Uterus (tissue), 4 donors: ENCODE measurements at places on chromosomes 13 and 19.

DNA sequence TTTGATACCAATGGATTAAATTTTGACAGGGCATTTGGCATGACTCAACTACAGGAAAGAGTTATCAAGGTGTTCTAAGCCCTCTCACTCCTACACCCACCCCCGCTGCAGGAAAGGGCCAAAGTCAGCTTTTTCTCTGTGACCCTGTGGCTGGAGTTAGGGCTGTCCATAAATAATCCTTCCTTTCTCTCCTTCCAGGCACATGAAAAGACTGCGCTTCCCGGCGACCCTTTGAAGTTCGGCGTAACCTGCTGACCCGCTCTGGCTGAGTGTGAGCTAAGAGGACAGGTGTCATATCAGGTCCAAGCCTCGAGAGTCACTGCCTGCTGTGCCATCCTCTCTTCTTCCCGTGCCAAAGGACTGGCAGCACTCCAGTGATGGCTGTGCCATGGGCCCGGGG lies 25.6 kb downstream of the ZNF114 start:
- no peak overlapping the region for H3K4me3 ChIP-seq
- H3K27me3 ChIP-seq = no peaks in the 10 kb centered on the region
- DNase-seq = no peak
- H3K27ac ChIP-seq = no peak overlapping the region

DNA sequence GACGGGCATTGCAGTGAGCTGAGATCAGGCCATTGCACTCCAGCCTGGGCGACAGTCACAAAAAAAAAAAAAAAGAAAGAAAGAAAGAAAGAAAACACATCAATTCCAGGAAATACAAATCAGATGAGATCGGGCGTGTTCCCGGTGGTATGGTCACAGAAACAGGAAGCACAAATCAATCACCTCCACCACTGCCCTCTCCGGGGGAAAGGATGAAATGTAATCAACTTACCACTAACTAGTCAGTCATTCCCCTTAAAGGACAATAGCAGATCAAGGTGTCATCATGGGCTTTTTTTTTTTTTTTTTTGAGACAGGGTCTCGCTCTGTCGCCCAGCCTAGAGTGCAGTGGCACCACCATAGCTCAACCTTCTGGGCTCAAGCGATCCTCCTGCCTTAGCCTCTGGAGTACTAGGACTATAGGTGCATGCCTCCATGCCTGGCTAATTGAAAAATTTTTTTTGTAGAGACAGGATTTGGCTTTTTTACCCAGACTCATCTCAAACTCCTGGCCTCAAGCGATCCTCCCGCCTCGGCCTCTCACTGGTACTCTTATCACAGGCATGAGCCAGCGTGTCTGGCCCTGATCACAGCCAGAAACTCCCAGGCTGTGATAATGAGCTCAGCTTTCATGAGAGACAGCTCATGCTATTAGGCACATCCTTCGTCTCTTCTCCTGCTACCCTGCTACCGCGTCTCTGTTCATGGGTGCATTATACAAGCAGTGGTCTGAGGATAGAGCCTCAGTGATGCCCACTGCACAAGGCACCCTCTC lies 6.8 kb upstream of the DPRX start:
- no peak for DNase-seq
- H3K4me3 ChIP-seq = no peak overlapping the region
- H3K4me1 ChIP-seq = no peaks in the 10 kb centered on the region
- H3K27ac ChIP-seq = no peak overlapping the region
- no peaks in the 10 kb centered on the region for H3K27me3 ChIP-seq

DNA sequence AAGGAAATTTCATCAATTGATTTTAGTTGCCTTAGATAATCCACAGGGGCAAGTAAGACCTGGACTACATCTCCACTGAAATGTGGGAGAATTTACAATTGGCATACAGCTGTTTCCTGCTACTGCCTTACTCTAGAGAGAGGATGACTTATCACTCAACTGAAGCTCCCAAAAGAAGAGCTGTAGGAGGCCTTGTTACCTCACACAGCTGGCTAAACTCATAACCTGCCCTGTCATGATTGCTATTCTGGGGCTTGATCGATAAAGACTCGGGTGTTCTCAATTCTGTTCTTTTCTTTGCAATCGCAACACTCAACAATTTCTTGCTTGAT lies 1396.4 kb downstream of the EFNB2 start:
- H3K4me1 ChIP-seq = no peaks in the 10 kb centered on the region
- no peak overlapping the region for H3K27ac ChIP-seq
- no peaks in the 10 kb centered on the region for H3K27me3 ChIP-seq
- no peak for DNase-seq

- H3K4me1 ChIP-seq = no peaks in the 10 kb centered on the region
- H3K27me3 ChIP-seq = no peaks in the 10 kb centered on the region
- no peak overlapping the region for H3K4me3 ChIP-seq
- no peaks in the 10 kb centered on the region for H3K36me3 ChIP-seq
- DNase-seq = no peak
Measured at GRCh38 chr13:49329831-49330545, 82.3 kb downstream of the CDADC1 start.

DNA sequence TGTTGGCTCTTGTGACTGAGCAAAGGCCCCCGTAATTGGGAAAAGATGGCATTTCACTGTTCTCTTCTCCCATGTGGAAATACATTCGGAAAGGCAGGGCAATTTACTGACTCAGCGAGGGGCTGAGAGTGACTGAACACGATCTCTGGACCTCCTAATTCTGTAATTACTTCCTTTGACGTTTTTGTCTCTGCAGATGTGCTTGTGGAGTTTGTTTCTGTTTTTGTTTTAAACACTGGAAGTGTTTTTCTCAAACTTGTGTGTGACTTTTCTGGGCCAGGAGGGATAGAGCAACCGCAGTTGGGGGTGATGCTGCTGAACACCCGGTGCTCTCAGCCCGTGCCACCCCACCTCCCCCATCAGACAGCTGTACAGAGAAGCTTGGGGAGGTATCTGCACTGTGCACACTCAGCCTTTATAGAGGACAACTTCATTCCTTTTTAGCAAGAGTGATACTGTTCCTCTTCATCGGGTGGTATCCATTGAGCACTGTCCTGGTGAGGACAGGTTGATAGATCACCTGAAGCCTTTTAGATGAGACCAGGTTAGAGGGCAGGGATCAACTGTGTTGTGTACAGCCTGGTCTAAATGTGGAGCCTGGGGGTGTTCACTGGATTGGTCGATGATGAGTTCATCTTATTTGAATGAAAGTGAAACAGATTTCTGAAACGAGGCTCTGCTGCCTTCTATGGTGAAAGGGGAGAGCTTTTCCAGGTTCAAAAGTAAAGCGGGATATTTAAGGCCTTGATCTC lies 117.4 kb downstream of the ESD start:
- H3K36me3 ChIP-seq = no peaks in the 10 kb centered on the region
- H3K4me3 ChIP-seq = peak overlapping the region; percentile 30
- H3K4me1 ChIP-seq = no peaks in the 10 kb centered on the region

DNA sequence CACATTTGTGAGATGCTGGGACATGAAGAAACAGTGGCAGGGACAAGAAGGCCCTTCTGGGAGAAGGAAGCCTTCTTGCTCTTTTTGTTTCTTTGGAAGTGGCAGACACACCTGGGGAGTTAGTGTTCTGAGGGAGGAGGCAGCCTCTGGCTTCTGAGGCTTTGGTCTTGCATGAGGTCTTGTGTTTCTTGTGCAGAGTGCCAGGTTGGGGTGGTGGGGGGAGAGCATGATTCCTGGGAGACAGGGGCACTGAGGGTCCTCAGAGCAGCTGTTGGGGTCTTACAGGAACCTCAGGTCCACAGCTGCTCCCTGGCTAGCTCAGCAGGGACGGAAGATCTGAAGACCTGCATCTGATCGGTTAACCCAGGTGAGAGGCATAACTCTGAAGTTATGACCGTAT lies 167.5 kb upstream of the ZNF536 start:
- H3K36me3 ChIP-seq = no peaks in the 10 kb centered on the region
- H3K4me1 ChIP-seq = no peaks in the 10 kb centered on the region
- no peaks in the 10 kb centered on the region for H3K27me3 ChIP-seq
- DNase-seq = no peak
- no peak overlapping the region for H3K27ac ChIP-seq
- H3K4me3 ChIP-seq = no peak overlapping the region

DNA sequence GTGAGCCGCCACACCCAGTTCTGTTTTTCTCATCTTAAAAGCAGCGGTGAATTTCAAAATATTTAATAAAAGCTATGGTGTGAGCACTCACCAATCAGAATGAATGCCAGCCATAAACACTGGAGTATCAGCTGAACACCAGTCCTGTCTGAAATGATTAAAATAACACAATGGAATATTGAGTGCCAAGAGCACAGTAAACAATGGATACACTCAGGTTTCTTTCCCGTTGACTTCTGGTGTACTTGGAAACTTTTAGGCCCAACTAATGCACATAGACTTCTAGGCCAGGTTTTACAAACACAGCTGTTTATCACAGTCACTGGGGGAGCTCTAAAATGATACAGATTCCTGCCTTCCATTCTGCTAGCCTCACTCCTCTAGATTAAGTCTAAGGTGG lies 68.3 kb downstream of the SLC6A16 start:
- no peaks in the 10 kb centered on the region for H3K4me1 ChIP-seq
- DNase-seq = no peak
- H3K27ac ChIP-seq = no peak overlapping the region
- no peaks in the 10 kb centered on the region for H3K36me3 ChIP-seq

DNA sequence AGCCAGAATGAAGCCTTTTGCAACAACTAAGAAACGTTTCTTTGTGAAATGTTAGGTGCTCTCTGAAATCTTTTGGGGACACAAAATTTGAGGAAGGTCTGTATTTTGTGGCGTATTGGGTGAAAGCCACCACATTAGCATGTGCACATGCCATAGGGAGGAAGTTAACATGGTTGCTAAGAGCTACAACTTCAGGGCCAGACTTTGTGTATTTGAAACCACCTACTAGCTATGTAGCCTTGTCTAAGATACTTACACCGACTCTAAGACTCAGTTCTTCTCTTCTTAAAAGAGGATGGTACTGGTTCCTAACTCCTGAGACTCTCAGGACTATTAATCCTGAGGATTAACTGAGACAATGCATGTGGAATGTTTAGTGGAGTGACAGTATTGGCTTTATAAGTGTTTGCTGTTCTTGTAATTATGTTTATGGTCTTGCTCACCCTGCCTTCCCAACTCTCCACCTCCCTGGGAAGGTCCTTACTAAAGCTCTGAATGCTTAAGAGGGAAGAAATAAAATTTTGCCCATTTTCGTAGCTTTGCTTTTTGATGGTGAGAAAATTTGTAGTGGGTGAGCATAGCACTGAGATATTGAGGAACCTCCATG lies 15.5 kb downstream of the SERP2 start:
- H3K4me1 ChIP-seq = no peaks in the 10 kb centered on the region
- H3K27ac ChIP-seq = no peak overlapping the region
- H3K27me3 ChIP-seq = no peaks in the 10 kb centered on the region
- DNase-seq = no peak

- no peak for DNase-seq
- H3K27me3 ChIP-seq = no peaks in the 10 kb centered on the region
- no peak overlapping the region for H3K4me3 ChIP-seq
- H3K36me3 ChIP-seq = no peaks in the 10 kb centered on the region
- no peak overlapping the region for H3K27ac ChIP-seq
Measured at GRCh38 chr13:23794267-23795161, 94.7 kb downstream of the MIPEP start.

DNA sequence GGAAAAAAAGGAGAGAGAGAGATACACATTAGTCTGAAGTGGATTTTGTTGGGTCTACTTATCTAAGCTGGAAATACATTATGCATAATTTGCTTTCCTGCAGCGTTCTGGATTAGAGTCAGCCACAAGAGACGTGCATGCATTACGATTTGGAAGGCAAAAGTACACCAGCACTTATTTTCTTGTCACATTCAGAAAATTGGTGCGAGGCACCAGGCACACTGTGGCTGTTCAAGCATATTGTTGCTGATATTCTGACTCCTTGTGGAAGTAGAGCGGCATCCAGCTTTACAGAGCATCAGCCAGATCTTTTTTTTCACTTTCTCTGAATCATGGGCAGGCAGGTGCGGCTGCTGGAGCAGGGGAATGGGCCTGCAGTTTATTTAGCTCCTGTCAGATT lies 905.6 kb upstream of the SPRY2 start:
- H3K36me3 ChIP-seq = no peaks in the 10 kb centered on the region
- no peaks in the 10 kb centered on the region for H3K27me3 ChIP-seq
- no peak for DNase-seq

DNA sequence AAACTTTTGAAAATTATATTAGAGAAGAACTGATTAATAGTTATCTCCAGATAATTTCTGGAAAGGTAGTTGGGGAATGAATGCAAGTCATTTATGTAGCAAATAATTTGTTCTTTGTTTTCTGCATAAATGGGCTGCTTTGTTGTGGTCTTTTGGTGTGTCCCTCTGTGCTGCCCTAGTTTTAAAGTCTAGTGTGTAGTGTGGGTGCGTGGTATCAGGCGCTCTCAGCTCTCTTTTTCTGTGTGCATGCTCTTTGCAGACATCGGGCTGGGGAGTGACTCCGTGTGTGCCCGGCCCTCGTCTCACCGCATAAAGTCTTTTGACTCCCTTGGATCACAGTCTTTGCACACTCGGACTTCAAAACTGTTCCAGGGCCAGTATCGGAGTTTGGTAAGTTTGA lies 94.5 kb downstream of the ARHGEF7 start:
- no peak overlapping the region for H3K4me3 ChIP-seq
- no peaks in the 10 kb centered on the region for H3K36me3 ChIP-seq
- DNase-seq = no peak
- no peak overlapping the region for H3K27ac ChIP-seq
- peaks cover 2% of the 10 kb centered on the region for H3K4me1 ChIP-seq
- no peaks in the 10 kb centered on the region for H3K27me3 ChIP-seq

DNA sequence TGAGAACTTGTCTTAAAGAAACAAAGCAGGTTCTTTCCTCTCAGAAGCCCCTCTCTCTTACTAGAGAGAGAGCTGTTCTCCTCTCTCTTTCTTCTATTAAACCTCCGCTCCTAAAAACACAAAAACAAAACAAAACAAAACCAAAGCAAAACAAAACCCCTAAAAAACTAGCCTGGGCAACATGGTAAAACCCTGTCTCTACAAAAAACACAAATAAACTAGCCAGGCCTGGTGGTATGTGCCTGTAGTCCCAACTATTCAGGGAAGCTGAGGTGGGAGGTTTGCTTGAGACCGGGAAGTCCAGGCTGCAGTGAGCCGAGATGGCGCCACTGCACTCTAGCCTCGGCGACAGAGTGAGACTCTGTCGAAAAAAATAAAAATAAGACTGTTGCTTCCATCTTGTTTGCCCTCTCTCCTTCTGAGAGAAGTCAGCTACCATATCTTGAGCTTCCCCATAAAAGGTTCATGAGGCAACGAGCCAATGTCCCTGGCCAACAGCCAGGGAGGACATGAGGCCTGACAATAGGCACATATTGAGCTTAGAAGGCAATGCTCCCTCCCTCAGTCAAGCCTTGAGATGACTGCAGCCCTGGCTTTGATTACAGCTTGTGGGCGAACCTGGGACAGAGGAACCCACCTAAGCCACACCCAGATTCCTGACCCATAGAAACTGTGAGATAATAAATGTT lies 17.5 kb upstream of the FLT3 start:
- H3K36me3 ChIP-seq = no peaks in the 10 kb centered on the region
- H3K27me3 ChIP-seq = no peaks in the 10 kb centered on the region
- H3K4me1 ChIP-seq = no peaks in the 10 kb centered on the region
- H3K4me3 ChIP-seq = no peak overlapping the region
- no peak overlapping the region for H3K27ac ChIP-seq
